ENCODE measurements at places on chromosomes 7 and 10.

DNA sequence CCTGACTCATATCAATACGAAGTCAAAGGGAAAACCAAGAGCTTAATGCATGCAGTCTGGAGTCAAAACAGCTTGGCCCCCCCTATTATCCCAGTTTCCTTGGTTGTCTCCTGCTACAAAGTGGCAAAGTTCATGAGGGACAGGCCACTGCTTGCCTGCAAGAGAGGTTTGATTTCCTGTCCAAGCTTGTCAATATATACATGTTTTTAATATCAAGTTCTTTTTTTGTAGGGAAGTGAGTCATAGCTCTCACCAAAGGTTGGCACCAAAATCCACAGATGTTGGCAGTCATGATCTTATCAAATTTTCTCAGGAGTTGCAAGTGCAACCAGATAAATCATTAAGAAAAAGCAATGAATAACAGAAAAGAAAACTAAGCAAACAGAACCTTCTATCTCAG is 176.8 kb downstream of the COBL start:
- no peak for DNase-seq

- DNase-seq: no peak
Measured at GRCh38 chr10:75110006-75110632, 1.3 kb upstream of the SAMD8 start.

GRCh38 chr7:106768324-106768751 is 96.7 kb upstream of the PIK3CG start:
- no peak for DNase-seq

GRCh38 chr7:12385364-12385786 is 18.3 kb downstream of the VWDE start:
- no peak for DNase-seq

DNA sequence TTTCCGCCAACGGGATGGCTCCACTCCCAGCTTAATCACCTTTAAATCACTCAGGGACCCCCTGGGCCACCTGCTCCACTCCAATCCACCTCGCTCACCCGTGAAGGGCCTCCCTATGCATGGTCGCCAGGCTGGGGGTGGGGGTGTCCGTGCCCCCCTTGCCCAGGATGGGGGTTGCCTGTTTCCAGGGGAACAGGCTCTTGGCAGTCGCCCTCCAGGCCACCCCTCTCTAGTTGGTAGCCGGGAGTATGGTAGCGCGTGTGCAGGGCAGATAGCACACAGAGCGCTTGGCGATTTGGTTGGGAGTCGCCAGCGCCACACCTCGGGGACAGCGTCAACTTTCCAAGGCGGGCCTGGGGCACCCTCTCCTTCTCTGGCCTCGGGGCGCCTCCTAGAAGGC is 134.9 kb upstream of the ZNF92 start:
- no peak for DNase-seq

GRCh38 chr10:129046065-129046681 is 420.9 kb upstream of the MGMT start:
- DNase-seq: no peak

- DNase-seq: no peak
Measured at GRCh38 chr7:73435471-73436009, 2.0 kb downstream of the FZD9 start.

DNA sequence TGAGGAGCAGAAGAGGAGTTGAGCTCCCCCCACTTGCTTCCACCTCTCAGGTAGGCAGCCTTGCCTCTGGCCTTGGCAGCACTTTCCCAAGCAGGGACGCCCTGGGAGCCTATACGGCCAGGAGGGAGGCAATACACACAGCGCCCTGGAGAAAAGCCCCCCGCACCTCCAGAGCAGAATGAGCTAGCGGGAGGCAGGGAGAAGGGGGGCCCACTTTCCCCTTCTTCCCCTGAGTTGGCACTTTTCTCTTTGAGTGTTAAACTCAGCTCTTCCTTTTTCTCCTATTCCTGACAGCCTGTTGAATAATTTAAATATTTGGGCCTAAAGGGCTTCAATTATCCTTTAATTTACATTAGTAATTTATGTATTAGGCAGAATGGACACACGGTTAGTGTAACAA is 35.8 kb downstream of the UNC5B start:
- no peak for DNase-seq

DNA sequence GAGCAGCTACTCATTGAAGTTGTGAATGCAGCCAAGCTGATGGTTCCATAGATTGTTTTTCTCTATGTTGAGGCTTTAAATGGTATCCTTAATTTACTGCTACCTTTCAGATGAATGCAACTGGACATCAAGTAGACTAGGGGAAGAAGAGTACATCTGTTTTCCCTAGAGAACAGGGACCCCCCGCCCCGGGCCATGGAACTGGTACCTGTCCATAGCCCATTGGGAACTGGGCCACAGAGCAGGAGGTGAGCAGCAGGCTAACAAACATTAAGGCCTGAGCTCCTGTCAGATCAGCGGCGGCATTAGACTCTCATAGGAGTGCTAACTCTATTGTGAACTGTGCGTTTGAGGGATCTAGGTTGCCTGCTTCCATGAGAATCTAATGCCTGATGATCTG is 391.3 kb downstream of the AUTS2 start:
- no peak for DNase-seq

- DNase-seq: no peak
Measured at GRCh38 chr10:7053195-7053594, 357.6 kb downstream of the SFMBT2 start.

GRCh38 chr7:121163699-121164098 is 165.1 kb upstream of the WNT16 start:
- DNase-seq: no peak

- DNase-seq: no peak
Measured at GRCh38 chr7:42673951-42674350, 237.9 kb downstream of the C7orf25 start.

DNA sequence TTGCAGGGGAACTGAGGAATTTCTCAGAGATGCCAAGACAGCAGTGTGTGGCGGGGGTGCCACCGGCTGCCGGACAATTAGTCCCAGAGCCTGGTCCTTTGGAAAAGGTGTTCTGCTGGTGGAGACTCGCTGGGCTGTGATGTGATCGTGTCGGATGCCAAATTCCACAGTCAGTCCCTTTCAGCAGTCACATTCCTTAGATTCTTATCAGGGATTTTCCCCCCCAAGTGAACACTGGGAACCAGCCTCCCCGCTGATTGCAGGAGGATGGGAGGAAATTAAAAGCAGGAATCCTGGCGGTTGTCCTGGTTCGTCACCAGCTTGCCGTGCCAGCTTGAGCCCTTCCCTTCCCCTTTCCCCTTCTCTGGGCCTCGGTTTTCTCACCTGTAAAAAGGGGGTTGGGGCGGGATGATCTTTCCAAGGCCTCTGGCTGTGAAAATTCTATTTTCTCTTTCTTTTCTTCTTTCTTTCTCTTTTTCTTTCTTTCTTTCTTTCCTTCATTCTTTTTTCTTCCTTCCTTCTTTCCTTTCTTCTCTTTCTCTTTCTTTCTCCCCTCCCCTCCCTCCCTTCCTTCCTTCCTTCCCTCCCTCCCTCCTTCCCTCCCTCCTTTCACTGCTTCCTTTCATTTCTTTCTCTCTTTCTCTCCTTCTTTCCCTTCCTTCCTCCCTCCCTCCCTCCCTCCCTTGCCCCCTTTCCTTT is 39.6 kb downstream of the COL26A1 start:
- DNase-seq: peak; percentile 9

DNA sequence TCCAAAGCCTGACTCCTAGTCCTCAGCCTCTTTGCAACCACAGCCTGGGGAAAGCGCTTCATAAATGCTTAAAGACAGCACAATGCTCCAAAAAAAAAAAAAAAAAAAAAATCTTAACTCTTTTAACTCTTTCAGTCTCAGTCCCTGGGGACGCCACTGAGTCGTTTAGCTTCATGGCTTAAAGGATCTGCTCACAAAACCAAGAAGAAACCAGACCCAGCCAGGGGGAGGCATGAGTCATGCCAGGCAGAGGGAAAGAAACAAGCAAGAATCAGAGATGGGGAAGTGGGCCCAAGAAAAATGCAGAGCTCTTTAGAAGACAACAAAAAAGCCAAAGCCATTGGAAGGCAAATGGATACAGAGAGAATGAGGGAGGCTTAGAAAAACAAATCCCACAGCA is 32.5 kb upstream of the DOCK1 start:
- no peak for DNase-seq

DNA sequence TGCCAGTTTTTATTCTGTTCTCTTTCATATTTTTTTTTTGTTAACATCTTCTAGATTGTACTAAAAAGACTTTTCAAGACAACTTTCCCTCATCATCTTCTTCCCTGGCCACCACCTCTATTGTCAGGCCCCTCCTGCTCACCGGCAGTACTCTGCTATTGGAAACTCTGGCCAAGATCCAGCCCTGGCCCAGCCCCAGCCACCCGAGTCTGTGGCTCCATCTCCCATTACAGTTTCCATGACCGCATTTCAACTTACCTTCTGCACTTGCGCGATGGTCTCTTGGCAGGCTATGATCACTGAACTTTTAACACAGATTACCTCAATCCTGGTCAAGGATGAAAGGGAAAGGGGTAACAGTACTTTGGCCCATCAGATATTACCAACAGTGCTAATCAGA is 137.7 kb upstream of the POM121L12 start:
- DNase-seq: no peak

- no peak for DNase-seq
Measured at GRCh38 chr7:108200326-108200725, 70.2 kb upstream of the LAMB4 start.

DNA sequence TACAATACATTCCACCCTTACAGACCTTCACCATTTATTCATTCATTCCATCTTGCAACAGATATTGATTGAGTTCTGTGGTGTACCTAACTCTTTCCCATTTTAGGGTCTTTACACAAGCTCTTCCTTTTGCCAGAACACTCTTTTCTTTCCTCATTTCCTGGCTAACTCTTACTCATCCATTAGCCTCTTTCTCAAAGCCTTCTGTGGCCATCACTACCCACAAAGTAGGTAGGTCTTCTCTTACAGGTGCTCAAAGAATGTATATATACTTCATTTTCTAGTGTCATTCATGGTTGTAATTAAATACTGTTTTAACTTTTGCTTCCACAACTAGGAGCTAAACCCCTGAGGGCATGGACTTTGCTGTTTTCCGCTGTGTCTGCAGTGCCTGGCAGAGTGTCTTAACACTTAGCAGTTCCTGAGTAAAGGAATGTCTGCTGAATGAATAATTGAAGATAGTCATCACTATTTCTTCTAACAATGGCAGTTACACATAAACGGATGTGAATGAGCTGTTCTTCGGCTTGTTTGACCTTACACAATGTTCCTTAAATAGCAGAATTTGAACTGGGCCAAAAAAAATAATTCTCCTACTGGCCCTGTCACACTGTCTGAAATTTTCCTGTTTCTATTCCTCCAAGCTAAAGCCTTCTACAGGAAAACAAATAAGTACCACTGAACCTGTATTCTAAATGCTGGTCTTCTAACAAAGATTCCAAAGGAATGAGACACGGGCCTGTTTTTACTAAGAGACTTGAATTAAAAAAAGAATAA is 15.1 kb downstream of the BCAP29 start:
- peak; percentile 84 for DNase-seq

- DNase-seq: no peak
Measured at GRCh38 chr10:78852466-78853240, 216.1 kb upstream of the ZMIZ1 start.

DNA sequence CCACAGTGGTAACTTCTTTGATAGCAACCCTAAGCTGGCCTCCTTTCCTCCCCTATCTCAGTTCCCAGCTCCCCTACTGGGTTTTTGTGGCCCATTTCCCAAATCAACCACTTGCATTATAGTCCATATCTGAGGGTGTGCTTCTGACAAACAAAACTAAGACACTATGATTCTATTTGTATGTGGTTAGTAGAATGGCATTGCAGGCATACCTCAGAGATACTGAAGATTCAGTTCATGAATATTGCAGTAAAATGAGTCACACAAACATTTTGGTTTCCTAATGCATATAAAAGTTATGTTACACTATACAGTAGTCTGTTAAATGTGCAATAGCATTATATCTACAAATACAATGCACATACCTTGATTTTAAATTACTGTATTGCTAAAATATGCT is 15.4 kb upstream of the TMEM243 start:
- peak; percentile 58 for DNase-seq

DNA sequence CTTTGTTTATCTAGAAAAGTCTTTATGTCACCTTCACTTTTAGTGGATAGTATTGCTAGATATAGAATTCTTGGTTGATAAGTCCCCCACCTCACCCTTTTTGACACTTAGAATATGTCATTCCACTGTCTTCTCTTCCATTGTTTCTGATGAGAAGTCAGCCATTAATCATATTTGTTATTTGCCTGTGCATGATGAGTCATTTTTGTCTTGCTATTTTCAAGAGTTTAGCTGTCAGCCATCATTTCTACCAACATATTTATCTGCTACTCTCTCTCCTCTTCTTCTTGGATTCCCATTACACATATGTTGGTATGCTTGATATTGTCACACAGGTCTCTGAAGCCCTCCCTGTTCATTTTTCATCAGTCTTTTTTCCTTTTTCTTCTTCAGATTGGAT is 160.8 kb upstream of the TCF7L2 start:
- no peak for DNase-seq

DNA sequence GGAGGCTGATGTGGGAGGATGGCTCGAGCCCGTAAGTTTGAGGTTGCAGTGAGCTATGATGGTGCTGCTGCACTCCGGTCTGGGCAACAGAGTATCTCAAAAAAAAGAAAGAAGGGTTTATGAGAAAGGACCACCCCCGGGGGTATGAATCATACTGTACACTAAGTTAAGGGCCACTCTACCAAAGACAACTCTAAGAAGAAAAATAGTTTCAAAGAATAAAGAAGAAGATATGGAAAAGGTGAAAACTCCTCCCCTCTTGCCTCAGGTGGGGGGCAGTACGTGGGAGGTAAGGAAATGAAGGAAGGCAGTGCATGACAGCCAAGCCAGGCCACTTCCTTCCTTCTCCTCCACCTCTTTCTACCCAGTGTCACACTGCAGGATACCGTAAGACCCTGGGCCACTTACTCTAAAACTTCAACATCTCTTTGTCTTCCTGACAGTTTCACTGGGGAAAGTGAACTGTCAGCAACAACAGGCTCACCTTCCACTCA is 61.3 kb downstream of the PIP4K2A start:
- no peak for DNase-seq

DNA sequence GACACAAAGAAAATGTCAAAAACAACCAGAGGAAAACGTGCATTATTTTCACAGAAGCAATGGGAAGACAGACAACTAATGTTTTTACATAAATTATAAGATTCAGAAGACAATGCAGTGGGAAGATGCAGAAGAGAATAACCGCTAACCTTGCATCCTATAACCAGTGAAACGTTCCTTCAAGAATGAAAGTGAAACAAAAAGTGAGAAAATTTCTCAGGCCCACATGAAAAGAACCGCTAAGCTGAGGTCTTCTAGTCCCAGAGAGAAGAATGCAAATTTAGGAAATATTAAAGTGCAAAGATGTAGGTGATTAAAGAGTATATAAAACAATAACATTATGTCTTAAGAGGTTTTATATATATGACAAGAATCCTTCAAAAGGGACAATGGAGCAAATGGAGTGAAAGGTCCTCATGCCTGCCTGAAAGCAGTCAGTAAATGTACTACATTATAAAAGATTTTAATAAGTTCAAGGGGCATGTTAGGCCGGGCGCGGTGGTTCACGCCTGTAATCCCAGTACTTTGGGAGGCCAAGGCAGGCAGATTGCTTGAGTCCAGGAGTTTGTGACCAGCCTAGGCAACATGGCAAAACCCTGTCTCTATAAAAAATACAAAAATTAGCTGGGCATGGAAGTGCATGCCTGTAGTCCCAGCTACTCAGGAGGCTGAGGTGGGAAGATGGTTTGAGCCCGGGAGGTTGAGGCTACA is 43.1 kb upstream of the DDC start:
- no peak for DNase-seq

GRCh38 chr7:113892818-113893217 is 26.0 kb downstream of the PPP1R3A start:
- DNase-seq: no peak

- DNase-seq: no peak
Measured at GRCh38 chr10:53331460-53331859, 558.9 kb upstream of the MBL2 start.

- DNase-seq: no peak
Measured at GRCh38 chr7:17854261-17855047, 85.8 kb downstream of the SNX13 start.

Data from AG04449 (cell line).